Activated CD4-positive, alpha-beta T cell treated with anti-CD3 and anti-CD28 coated beads for 4 hours (primary cell): ENCODE measurements at places on chromosomes 4 and X.

DNA sequence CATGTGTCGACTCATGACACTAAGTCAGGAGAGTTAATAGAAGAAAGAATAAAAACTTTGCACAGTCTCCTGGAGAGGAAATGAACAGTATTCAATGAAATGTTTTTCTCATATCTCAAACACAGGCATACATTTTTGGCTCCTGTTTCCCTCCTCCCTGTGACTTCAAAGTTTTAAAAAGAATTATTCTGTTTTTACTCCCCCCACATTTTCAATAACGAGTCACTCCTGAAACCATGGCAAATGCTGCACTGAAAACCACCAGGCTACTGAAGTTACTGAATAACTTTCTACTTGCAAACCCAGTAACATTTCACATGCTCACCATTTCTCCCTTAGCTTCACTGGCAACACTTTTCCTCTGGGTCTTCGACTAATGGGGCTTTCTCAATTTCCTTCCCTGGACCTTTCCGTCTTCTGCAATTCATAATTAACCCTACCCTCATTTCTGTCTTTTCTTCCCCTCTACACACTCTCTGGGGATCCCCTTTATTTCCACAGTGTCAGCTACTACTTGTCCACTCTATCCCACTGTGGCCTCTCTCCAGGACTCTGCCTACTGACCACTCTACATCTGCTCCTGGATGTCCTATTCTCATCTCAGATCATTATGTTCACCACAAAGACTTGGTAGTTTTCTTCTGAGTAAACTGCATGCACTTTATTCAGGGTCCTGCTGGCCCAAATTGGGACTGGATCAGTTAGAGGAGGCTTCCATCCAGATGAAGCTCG is 225.8 kb upstream of the ETNPPL start:
- no peak for DNase-seq

GRCh38 chrX:150841456-150842197 is 56.8 kb downstream of the CD99L2 start:
- no peak for DNase-seq

DNA sequence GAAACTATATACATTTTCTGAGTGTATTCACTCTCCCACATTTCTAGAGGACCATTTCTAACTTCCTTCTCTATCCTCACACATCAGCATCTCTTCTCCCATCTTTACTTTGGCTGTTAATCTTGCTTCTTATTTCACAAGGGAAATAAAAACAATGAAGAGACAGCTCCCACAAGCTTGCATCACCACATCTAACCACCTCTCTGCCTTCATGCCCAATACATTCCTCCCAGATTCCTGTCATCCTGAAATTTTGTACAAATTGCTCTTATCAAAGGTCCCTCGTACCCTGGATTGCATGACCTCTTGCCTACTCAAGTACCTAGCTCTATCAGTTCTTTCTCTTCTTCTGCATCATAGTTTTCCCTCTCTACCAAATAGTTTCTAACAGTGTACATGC is 215.2 kb downstream of the ANTXR2 start:
- no peak for DNase-seq

- DNase-seq: no peak
These were observed 57.7 kb downstream of the TRIM2 start for GRCh38 chr4:153261914-153262313.

- peak; percentile 55 for DNase-seq
These were observed 81.5 kb upstream of the EGFL6 start for GRCh38 chrX:13487731-13488505.

GRCh38 chrX:75968293-75968692 is 183.2 kb upstream of the MAGEE2 start:
- no peak for DNase-seq

- DNase-seq: no peak
These were observed 940.6 kb downstream of the PCDH19 start for GRCh38 chrX:99469439-99469838.

- DNase-seq: peak; percentile 12
These were observed 99.8 kb upstream of the TEX13D start for GRCh38 chrX:124232523-124233201.

DNA sequence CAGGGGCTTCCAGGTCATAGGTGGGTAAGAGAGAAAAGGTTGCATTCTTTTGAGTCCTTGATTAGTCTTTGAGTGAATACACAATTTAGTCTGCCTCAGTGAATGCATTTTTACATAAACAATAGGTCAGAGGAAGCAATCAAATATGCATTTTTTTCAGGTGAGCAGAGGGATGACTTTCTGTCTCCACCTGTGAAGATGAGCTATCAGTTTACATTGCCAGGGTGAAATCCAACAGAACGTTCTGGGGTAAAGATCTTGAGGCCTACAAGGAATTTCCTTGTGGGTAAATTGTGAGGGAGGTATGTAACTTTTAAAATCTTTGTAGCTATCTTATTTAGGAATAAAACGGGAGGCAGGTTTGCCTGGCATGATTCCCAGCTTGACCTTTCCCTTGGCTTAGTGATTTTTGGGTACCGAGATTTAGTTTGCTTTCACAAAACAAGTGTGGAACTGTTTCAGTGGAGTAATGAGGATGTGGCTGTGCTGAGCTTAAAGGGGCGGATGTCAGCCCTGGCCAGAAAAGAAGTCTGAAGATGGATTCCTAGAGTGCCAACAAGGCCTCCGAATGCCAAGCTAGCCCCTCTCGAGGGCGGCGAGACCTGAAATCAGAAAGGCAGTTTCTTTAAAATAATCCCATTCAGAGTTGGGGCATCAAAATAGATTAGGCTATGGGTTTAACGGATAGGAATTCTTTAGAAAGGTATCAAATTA is 29.5 kb downstream of the TMEM131L start:
- DNase-seq: no peak
